ENCODE measurements at places on chromosomes 12 and 14. TPM values are rescaled to one million over a fixed set of nuclear protein-coding genes. Genes with fewer than 3 reads are reported as not detected.

GRCh38 chr14:105151084-105151837 is 17.3 kb downstream of the JAG2 start:
- no peak for DNase-seq

DNA sequence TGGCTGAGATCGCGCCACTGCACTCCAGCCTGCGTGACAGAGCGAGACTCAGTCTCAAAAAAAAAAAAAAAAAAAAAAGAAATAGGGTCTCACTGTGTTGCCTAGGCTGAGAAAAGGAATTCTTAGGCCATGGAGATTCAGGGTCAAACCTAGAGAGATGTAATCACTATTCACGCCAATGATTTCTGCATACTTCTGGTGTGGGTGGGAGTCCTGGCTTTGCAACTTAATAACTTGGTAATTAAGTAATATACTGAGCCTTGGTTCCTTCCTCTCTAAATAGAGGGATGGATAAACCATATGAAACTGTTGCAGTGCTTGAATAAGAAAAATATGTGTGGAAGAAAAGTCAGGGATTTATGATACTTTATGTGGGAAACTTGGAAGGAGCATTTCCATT is 2.7 kb downstream of the ZNF410 start:
- DNase-seq, result no peak

PAPLN gene
- 18.0 TPM for total RNA-seq

FAM181A gene
- total RNA-seq, result 4.0 TPM

GLIPR1L1 gene
- total RNA-seq, result not detected

GRCh38 chr12:41907021-41907420 is 237.7 kb downstream of the GXYLT1 start:
- DNase-seq, result no peak

RAB15 gene
- total RNA-seq, result 16.4 TPM

- no peak for DNase-seq
These were observed 31.1 kb upstream of the STRAP start for GRCh38 chr12:15851045-15851620.

- no peak for DNase-seq
These were observed 13.6 kb upstream of the DHRS7 start for GRCh38 chr14:60178820-60179219.

GRCh38 chr12:55659486-55660385 is 23.0 kb downstream of the OR10P1 start:
- DNase-seq, result peak; percentile 46

GRCh38 chr12:77685112-77685511 is 145.6 kb upstream of the NAV3 start:
- DNase-seq, result peak; percentile 89

DNA sequence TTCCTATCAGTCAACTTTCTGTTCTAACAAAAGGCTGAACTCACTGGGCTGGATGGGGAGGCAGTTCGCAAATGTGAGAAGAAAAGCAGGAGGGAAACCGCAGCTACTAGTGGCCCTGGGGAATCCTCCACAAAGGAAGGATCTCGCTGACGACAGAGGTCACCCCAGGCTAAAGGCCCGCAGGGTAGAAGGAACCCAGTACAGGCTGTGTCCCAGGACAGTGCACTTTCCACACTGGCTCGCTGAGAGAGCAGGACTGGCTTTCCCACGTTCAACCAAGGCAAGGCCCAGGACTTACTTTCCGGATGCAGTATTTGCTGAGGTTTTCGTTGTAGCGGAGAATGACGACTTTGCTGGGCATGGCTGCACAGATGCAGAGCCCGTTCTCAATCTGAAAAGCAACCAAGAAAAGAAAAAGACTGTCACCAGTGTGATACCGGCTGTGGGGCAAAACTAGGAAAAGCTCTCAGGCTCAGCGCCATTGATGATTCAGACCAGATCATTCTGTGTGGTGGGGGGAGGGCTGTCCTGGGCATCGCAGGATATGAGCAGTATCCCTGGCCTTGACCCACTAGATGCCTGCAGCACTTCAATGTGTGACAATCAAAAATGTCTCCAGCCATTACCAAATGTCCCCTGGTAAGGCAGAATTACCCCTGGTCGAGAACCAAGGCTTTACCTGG is 36.3 kb downstream of the PRKAB1 start:
- no peak for DNase-seq

- DNase-seq, result peak; percentile 72
These were observed 883 bp downstream of the FOXJ2 start for GRCh38 chr12:8033153-8034044.

DNA sequence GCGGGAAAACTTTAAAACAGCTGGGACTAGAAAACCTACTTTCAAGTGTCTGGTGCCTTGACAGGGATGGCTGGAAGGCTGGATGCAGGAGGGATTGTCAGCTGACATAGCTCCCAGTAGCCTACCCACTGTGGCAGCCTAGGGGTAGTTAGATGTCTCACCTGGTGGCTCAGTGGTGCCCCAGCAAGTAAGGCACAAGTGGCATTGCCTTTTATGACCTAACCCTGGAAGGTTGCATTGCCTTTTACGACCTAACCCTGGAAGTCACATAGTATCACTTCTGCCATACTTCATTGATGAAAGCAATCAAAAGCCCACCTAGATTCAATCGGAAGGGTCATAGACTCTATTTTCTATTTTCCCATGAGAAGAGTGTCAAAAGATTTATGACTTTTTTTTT is 724.7 kb upstream of the TBX3 start:
- no peak for DNase-seq

- DNase-seq, result peak; percentile 8
These were observed 3.2 kb upstream of the BCL11B start for GRCh38 chr14:99275222-99275584.

TAS2R30 gene
- total RNA-seq, result 40.4 TPM

GRCh38 chr14:90853116-90853515 is 36.9 kb upstream of the TTC7B start:
- DNase-seq, result no peak

DNA sequence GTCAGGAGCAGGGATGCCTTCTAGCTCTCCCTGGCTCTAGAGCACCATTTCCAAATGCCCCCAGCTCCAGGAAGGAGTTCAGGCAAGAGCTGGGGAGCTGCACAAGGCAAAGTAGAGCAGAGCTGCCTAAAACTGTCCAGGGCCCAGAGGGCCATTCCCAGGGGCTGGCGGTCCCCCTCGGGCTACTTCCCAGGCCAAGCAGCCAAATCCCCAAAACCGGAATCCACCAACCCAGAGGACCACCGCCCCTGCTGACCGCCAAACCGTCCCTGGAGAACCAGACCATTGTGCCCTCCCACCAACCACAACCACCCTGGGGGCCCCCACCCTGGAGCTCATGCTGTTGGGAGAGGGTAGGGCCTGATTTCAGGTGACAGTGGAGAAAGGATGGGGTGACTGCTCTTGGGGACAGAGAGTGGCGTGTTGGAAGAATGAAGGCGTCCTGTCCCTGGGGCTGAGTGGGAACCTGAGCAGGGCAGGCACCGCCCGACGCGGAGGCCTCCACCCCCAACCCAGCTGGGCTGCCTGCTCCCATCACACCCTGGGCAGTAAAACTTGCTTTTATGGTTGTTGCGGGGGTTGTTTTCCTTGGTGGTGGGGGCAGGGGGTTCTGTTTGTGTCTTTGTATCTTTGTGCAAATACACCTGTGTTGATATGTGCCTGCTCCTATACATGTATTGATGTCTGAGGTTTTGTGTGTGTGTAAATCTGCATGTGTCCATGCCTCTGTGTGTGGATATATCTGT is 24.0 kb upstream of the KRT78 start:
- DNase-seq, result no peak

KLRC3 gene
- total RNA-seq, result 2.6 TPM

LRRC9 gene
- total RNA-seq, result 0.31 TPM

CCDC177 gene
- total RNA-seq, result not detected

DNA sequence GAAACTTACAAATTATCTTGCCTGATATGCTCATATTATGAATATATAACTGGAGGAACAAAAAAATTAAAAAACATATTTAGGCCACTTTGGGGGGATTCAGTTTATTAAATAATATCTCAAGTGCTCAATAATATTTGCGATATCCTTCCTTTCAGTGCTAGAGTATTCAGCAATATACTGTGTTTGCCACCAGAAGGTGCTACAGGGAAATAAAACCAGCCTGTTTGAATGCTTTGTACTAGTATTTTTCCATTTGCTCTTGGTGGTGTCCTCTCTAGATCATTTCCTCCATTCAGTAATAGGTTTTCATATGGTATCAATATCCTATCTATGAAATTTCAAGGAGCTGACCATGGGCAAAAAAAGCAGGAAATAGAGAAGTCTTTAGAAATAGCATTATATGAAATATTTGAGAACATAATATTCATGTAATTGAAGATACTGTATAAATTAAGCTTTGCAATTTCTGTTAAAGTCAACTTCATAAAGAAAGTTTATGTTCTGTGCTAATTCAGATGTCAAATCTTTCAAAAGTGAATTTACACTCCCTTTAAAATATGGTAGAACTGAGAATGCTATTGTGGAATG is 106.2 kb upstream of the NAV3 start:
- DNase-seq, result no peak

- DNase-seq, result no peak
These were observed 2.4 kb upstream of the A2M start for GRCh38 chr12:9118158-9118557.

- peak; percentile 51 for DNase-seq
These were observed 54.5 kb upstream of the MAX start for GRCh38 chr14:65156568-65157366.

DNA sequence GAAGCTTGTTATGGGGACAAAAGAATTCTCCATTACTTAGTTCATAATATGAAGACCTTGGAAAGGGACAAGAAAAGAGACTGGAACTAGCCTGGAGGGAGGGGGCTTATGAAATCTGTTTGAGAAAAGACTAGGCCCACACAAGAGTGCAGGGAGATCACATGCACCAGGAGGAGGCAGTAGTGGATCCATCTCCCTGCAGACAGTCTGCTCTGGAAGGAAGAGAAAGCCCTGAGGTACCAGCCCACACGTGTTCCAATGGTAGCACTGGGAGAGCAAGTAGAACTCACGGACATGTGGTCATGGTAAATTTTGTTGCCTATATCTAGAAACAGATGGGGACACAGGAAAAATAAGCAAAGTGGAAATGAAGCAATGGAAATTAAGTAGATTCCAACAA is 445.4 kb downstream of the SOX5 start:
- no peak for DNase-seq

- no peak for DNase-seq
These were observed 234.8 kb downstream of the CACNA1C start for GRCh38 chr12:2287589-2287988.

DNA sequence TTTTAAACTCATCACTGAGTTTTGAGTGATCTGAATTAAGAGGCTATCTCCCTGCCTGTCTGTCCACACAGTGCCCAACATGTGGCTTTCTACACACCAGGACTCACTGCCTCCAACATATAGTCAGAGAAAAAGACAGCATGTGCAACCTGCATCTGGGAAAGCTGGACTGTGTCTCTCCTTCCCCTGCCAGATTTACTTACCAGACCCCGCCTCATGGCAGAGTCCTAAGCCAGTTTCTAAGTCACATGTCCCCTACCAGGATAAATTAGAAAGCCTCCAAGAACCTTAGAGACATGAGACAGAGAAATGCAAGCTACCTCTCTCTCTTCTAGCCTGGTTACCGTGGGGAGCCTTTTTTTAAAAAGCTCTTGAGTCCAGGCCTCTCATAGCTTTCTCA is 2.7 kb upstream of the HDAC7 start:
- DNase-seq, result no peak

DNA sequence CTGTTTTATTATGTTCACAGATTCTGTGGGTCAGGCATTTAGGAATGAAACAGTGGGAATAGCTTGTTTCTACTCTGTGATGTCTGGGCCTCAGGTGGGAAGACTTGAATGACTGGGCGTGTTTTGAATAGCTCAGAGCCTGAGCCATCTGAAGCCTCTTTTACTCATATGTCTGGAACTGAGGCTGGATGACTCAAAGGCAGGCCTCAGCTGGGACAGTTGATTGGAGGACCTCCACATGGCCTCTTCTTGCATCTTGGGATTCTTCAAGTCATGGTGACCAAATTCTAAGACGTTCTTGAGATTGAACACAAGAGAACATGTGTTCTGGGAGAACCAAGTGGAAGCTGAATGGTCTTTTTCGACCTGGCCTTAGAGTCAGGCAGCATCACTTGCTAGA is 45.8 kb upstream of the TBX3 start:
- no peak for DNase-seq

DNA sequence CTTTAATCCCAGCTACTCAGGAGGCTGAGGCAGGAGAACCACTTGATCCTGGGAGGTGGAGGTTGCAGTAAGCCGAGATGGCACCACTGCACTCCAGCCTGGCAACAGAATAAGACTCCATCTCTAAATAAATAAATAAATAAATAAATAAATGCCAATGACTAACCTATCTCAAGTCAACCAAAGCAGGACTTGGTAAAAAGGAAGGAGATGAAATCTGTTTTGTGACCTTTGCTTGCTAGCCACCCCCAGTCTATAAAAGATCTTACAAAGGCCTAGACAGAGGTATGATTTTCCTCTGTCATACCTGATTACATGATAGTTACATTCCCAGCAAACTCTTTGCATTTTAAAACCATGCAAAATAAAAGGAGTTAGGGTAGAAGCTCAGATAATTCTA is 13.5 kb upstream of the METTL17 start:
- DNase-seq, result no peak

- peak; percentile 60 for DNase-seq
These were observed 212.5 kb upstream of the DDHD1 start for GRCh38 chr14:53365486-53366130.

DNA sequence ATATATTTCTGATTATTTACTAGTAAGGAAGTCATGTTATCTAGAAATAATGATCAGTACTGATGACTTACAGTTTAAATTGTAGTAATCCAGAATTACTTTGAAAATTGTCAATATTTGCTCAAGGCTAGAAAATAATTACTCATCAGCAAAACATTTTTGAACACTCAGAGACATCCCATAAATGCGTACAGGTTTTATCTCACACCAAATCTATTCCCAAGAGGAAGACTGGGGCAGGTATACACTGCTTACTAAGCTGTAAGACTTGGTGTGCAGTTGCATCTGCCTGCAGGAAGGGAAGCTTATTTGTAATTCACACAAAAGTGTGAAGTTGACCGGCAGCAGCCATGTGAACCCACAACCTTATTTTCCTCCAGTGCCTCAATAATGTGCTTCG is 146.4 kb downstream of the CCER1 start:
- DNase-seq, result no peak

- DNase-seq, result no peak
These were observed 39.5 kb downstream of the VWF start for GRCh38 chr12:6084969-6085450.

- no peak for DNase-seq
These were observed 35.8 kb upstream of the PRKAB1 start for GRCh38 chr12:119631930-119632678.

GRCh38 chr12:10503460-10503859 is 2.2 kb upstream of the EIF2S3B start:
- DNase-seq, result no peak

KRT74 gene
- total RNA-seq, result not detected

NRL gene
- total RNA-seq, result 5.4 TPM

- DNase-seq, result no peak
These were observed 183.1 kb downstream of the KLHL28 start for GRCh38 chr14:44778604-44779003.

DNA sequence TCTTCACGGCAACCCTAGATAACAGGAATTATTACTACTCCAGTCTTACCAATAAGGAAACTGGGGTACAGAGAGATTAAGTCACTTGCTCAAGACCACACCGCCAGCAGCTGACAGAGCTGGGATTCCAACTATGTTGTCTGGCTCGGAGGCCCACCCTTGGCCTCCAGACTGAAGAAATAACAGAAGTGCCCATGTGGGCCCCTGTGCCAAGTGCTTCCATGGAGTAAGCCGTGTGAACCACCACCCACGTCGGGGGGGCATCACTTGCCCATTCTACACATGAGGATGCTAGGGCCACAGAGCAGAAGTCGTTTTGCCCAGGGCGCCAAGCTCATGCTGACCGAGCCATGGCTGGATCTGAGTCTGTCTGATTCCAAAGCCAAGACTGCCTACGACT is 926 bp upstream of the CMKLR1 start:
- peak; percentile 9 for DNase-seq

Measured in lung (tissue), 17 donors.